Spinal cord (tissue), 10 donors: ENCODE measurements at places on chromosomes 11 and 22. TPM values are rescaled to one million over a fixed set of nuclear protein-coding genes. Genes with fewer than 3 reads are reported as not detected.
A peak's percentile ranks its signal among the peaks of the same experiment; 100 is the strongest.

GRCh38 chr22:48738204-48738980 lies 1089.3 kb downstream of the BRD1 start:
- H3K27ac ChIP-seq = no peak overlapping the region
- DNase-seq = no peak
- no peak overlapping the region for H3K4me3 ChIP-seq
- H3K36me3 ChIP-seq = peaks cover 65% of the 10 kb centered on the region

- H3K27me3 ChIP-seq = peaks cover 6% of the 10 kb centered on the region
- H3K36me3 ChIP-seq = no peaks in the 10 kb centered on the region
- no peak for DNase-seq
- peaks cover 24% of the 10 kb centered on the region for H3K4me1 ChIP-seq
- no peak overlapping the region for H3K27ac ChIP-seq
These were observed 78.9 kb downstream of the FLI1 start for GRCh38 chr11:128772814-128773213.

DNA sequence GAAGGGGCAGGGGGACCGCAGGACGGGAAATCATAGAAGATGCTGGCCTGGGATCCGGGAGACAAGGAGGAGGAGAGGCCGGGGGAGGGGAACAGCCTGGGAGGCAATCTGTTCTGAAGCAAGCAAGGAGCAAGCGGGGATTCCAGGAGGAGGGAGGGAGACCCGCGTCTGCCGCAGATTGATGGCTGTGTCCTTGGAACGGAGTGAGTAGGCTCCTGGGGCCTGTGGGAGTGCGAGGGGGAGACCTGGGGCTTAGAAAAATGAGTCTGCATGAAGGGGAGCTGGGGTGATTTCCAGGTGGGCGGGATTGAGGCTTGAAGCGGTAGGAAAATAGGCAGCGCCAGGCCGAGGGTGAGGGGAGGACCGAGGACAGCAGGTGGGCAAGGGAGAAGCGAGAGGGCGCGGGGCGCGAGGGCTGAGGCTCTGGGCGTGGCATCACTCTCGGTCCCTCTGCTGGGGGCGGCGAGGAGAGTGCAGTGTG lies 1.6 kb upstream of the LRRC55 start:
- peaks cover 11% of the 10 kb centered on the region for H3K36me3 ChIP-seq
- DNase-seq = peak; percentile 90
- peak overlapping the region; percentile 29 for H3K4me3 ChIP-seq
- H3K27me3 ChIP-seq = peaks cover 2% of the 10 kb centered on the region

- no peak overlapping the region for H3K27ac ChIP-seq
- H3K4me3 ChIP-seq = no peak overlapping the region
- H3K36me3 ChIP-seq = no peaks in the 10 kb centered on the region
- H3K27me3 ChIP-seq = no peaks in the 10 kb centered on the region
- no peaks in the 10 kb centered on the region for H3K4me1 ChIP-seq
These were observed 102.8 kb downstream of the ARHGAP32 start for GRCh38 chr11:129089279-129089678.

DNA sequence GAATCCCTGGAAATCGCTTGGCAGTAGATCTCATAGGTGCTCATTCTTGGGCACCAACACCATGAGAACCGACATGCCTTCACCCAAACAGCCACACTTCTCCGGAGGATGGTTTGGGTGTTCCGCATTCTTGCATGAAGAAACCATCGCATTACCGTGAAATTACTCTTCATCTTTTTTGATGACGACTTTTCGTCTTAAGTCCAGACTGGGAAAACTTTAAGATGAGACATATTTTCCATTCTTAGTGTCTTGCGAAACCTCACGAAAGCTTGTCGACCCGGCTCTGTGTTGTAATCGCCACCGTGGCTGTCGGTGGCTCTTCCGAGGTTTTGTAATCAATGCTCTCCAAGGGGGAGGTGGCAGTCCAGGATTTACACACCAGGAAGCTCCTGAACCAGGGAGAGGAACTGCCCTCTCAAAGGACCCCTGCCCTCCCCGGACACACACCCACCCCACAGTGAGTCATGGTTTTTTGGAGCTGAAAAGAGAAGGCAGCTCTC lies 1.7 kb downstream of the TOM1 start:
- H3K4me3 ChIP-seq = no peak overlapping the region
- no peak overlapping the region for H3K27ac ChIP-seq
- peaks cover 7% of the 10 kb centered on the region for H3K36me3 ChIP-seq

GRCh38 chr11:110454609-110455008 lies 24.9 kb downstream of the FDX1 start:
- H3K4me1 ChIP-seq = no peaks in the 10 kb centered on the region
- no peaks in the 10 kb centered on the region for H3K27me3 ChIP-seq
- DNase-seq = no peak
- H3K36me3 ChIP-seq = no peaks in the 10 kb centered on the region

GRCh38 chr11:128520206-128520887 lies 67.0 kb downstream of the ETS1 start:
- no peak overlapping the region for H3K27ac ChIP-seq
- peaks cover 18% of the 10 kb centered on the region for H3K4me1 ChIP-seq
- H3K36me3 ChIP-seq = no peaks in the 10 kb centered on the region
- H3K4me3 ChIP-seq = peak overlapping the region; percentile 64
- peaks cover 76% of the 10 kb centered on the region for H3K27me3 ChIP-seq
- DNase-seq = no peak

DNA sequence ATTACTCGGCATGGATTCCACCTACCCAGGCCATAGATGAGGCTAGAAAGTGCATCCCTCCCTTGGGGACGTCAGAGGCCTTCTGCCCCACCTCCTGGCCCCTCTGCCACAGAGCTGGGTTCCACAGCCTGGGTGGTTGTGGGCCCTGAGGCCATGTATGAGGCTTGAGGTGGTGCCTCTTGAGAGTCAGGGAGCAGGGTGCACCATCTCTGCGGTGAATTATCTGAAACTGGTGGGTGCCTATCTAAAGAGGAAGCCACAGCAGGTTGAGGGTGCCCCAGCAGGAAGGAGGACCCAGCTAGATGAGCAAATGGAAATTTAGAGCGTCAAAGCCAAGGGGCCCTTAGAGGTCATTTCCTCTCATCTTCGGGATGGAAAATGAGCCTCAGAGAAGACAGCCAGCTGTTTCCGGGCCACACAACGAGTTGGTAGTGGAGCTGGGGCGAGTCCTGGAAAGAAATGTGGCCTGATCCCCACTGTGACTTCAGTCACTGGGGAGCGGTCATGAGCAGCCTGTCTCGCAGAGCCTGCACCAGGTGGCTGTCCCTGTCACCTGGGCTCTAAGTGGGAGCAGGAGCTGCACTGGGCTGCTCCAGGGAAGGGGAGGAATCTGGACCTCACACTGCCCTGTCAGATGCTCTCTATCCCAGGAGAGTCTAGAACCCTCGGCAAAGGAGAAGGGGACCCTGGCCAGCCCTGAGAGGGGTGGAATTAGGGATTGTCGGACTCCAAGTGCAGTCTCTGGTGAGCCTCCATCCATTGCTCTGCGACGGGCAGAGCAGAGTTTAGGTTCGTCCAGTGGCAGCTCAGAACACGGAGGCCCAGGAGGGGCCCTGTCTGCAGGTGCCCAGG lies 7.3 kb downstream of the ADORA2A start:
- DNase-seq = no peak
- peak overlapping the region; percentile 69 for H3K27ac ChIP-seq
- peaks cover 10% of the 10 kb centered on the region for H3K36me3 ChIP-seq
- no peaks in the 10 kb centered on the region for H3K27me3 ChIP-seq
- peaks cover 69% of the 10 kb centered on the region for H3K4me1 ChIP-seq
- H3K4me3 ChIP-seq = no peak overlapping the region

Gene ALDH3B1
- total RNA-seq = 2.9 TPM

Gene BCO2
- total RNA-seq = 16.2 TPM

Gene PDE2A
- 16.6 TPM for total RNA-seq

Gene MCAT
- 19.4 TPM for total RNA-seq

Gene IRAG1
- total RNA-seq = 13.8 TPM

Gene INS
- total RNA-seq = not detected
